SIG-M5 (cell line): ENCODE measurements at places on chromosomes 3 and 15.
A peak's percentile ranks its signal among the peaks of the same experiment; 100 is the strongest.

DNA sequence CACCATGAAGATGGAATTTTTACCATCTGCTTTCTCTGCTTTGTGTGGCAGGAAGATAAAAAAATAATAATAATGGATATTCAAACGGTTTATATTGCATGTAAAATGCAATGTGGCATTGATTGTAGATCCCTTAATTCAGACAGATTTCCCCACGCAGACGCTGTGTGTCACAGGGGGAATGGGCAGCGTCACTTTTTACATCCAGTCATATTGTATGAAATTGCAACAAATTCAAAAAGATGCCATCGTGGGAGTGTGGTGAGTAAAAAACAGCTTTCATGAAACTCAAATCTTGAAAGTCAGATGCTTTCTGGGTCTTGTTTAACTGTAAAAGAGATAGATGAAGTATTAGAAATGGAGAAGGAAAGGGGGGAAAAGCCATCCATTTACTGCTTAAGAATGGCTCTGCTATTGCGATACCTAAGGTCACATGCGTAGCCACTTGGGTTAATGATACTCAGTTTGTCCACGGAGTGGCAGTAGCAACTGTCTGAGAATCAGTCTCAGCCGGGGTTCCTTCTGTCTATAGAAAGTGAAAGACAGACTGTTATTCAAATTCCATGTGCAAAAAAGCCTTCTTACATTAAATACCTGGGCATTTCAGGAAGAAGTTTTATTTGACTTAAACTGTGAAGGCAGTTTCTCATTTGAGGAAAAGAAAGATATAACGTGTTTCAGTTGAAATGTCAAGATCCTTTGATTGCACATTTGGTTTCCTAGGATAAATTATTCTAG is 28.5 kb downstream of the BTD start:
- DNase-seq: peak; percentile 22

DNA sequence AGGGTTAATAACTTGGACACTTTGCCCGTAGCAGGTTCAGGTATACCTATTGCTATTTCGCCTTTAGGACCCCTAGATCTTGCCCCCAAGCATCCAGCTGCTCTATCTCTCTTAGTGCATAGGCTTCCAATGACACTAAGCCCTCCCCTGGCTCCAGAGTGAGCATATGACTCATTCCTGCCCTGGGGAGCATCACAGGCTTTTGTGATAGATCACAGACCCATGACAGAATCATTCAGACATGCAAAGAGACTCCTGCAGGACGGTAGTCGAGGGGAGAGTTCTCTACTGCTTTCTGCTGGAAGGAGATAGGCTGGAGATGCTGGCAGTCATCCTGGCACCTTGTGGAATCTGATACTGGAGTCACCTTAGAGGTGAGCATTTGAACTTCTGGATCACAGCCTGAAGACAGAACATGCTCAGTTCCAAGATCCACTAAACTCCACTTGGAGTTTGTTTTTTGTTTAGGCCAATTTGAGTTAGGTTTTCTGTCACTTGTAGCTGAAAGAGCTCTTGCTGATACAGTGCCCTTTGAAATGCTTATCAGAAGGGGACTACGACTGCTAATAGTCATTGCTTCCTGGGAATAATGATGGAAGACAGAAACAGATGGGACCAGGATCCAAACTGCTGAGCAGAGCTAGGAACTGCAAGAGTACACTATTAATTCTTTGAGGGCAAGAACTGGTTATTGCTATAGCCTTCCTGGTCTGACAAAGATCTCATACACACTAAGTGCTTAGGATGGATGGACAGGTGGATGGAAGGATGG is 11.0 kb downstream of the LYSMD2 start:
- no peak for DNase-seq

DNA sequence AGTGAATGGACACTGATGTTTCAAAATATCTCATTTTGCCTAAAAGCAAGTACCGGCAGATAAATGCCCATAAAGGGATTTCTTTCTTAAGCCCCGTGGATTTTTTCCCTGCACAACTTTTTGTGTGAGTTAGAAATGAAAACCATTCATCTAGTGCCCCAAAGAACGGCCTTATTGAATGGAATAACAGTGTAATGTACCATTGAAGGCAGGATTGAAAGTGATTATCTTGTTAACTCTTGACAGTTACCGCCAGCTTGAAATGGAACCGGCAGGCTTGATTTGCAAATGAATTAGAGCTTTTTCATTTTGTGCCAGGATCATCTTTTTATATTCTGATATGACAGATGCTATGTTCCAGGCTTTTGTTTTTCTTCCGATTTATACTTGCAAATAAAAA is 162.2 kb downstream of the RSRC1 start:
- no peak for DNase-seq

DNA sequence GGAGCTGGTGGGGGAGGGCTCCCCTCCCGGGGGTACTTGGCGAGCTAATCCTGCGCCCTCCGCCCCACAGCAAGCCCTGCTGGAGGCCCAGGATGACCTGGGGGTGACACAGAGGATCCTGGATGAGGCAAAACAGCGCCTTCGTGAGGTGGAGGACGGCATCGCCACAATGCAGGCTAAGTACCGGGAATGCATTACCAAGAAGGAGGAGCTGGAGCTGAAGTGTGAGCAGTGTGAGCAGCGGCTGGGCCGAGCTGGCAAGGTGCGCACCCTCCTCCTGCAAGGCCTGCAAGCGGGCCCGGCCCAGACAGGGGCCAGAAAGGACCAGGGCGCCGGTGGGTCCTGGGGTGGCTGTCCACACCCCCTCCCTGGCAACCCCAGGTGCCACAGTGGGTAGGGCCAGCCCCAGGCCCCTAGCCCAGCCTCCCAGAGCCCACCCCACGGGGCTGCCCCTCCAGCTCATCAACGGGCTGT is 56.5 kb downstream of the SEMA3G start:
- DNase-seq: no peak

DNA sequence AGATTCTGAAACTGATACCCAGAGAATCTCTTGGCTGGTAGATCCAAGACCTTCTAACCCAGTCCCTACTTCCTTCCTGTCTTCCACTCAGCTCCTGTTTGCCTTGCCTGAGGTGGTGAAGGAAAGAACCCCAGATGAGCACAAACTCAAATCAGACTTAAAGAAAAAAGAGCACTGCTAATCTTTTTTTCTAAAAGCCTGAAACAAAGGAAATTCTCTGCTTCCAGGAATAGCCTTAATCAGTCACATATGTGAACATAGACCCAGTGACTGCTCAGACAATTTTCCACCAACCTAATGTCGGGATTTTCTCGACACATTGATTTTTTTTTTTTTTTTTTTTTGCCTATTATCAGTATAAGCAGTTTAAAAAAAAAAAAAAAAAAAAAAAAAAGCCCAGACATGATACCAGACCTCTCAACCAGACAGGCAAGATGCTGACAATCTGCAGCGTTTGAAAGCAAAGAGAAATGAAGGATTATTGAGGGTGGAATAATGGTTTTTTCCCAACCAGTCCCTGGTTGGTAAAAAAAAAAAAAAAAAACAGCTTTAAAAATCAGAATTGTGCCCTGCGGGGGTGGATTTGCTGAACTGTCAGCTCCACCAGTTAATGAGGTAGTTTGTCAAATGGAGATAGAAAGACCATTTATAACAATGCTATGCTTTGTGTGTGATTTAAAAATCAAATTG is 256.8 kb upstream of the RARB start:
- DNase-seq: no peak

GRCh38 chr3:130084436-130084980 is 2.9 kb downstream of the ALG1L2 start:
- no peak for DNase-seq

- no peak for DNase-seq
Measured at GRCh38 chr3:194064380-194065332, 71.3 kb upstream of the HES1 start.

DNA sequence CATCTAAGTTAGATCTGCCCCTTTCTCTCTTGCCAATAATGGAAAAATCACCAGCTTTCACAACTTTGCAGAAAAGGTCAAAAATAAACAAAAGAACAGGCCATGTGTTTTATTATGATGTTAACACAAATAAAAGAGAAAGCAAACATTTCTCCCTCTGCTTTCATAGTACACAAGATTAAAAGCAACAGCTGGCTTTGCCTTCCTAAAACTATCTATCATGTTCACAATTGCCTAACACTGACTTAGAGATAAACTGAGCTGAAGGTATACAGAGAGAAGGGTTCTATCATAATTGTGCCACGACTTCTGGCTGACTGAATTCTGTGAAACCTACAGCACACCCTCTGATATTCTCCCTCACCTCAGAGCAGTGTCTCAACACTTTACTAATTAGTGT is 29.4 kb downstream of the AADAC start:
- no peak for DNase-seq

- no peak for DNase-seq
Measured at GRCh38 chr3:2098398-2099027, at the start of gene CNTN4. Gene CNTN4 (plus strand): TSS chr3:2098866.

DNA sequence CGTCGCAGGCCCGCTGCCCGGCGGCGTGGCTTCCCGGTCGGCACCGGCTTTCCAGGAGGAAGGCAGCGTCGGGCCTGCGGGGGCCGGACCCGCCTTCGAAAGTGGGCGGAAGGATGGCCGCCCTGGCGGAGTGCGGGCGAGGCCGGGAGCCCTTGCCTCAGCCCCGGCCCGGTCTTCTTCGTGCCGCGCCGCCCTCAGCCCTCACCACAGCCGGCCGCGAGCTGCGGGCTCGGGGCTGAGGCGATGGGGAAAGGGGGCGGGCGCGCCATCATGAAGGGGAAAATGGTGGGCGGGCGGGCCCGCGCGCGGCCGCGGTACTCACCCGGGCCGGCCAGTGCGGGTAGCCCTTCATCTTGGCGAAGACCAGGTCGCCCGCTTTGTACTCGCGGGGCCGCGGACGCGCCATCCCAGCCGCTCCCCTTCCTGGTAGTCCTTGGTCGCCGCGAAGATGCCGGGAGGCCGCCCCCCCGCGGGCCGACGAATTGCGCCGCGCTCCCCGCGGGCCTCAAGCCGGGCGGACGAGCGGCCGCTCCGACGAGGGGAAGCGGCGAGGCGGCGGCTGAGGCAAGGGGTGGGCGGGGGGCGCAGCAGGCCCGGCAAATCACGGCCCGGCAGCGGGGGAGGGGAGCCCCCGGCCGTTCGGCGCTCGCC is 489 bp downstream of the HDGFL3 start:
- no peak for DNase-seq

DNA sequence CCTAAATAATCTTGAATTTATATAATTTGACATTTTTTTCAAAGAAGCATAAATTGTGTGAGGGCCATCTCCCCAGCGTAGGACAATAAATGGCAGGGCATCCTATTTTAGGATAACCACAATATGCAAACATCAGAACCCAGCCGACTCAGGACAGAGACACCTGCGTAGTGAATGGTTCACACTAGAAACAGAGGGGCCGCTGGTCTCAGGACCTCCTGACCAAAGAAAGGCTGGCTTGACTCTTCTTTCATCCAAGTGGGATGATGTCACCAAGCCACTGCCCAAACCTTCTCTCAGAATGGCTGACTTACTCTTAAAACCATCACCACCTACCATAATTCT is 162.1 kb downstream of the FOXP1 start:
- DNase-seq: no peak

GRCh38 chr3:10546181-10546624 is 40.8 kb upstream of the ATP2B2 start:
- DNase-seq: no peak

GRCh38 chr3:179731544-179731943 is 78.7 kb downstream of the USP13 start:
- DNase-seq: no peak

- no peak for DNase-seq
Measured at GRCh38 chr3:133825969-133826727, 20.5 kb downstream of the SRPRB start.

GRCh38 chr15:48604567-48604966 is 40.9 kb downstream of the FBN1 start:
- no peak for DNase-seq

DNA sequence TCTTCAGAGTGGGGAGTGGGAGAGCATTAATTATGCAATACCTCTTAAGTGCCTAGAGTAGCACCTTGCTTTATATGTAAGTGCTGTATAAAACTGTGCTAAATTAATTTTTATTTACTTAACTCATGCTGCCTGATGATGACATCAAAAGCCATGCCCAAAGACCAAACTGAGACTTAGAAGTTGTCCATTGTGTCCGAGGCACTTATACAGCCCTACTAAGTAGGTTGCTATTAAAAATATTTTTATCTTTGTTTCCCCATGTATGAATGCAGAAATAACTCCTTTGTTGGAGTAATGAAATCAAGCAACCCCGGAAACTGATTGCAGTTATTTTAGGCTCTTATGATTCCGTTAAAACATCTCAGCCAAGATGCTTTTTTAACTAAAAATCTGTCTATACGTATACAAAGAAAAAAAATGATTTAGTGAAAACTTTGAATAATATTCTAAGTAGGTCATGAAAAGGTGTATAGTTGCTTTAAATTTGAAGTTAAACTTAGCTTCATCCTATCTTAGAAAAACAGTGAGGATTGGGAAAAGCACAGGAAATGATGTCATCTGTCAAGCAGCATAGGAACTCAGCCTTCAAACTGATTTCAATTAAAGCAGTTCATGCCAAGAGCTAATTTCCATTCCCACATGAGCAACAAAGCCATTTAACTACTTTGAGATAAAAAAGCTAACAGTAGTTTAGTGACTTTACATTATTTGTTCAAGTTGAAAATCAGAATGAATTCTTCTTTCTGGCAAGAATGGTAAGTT is 43.0 kb downstream of the FBN1 start:
- no peak for DNase-seq

- no peak for DNase-seq
Measured at GRCh38 chr3:97765336-97765735, 778 bp downstream of the ARL6 start.

DNA sequence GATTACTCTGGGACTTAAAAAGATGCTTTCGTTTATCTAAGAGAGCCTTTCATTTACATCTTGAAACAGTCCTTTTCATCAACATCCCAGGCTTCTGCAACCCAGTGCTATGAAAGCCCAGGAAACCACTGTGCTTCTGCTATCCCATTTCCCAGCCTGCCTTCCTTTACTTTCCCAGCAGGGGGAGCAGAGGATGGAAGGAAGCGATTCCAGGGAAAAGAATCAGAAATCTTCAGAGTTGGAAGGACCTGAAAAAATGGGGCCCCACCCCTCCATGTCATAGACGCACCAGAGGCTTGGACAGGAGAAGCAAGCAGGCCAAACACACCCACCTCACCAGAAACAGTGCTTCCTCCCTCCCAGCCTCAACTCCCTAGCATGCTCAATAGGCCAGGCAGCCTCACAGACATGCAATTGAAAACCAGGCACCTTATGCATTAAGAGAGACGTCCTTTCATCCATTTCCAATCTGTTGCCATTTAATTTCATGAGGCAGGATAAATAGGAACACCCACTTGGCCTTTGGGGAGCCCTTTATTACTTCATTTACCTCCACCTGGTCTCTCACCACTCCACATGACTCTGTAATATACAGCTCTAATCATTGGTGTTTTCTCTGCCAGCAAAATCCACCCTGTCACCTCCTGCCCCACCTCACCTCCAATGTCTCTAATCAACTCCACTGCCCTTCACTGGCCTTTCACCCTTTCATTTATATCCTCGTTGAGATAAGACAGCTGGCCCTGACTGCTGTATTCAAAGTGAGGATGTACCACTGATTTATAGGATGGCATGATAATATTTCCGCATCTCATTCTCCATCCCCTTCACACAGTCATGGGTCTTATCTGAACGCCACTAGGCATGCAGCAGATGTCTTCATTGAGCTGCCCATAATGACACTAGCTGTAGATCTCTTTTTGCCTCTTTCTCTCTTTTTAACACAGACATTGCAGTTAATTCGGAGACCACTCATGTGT is 583.9 kb downstream of the NTRK3 start:
- DNase-seq: no peak
